ENCODE measurements at places on chromosomes 2 and 18.

GRCh38 chr18:23226930-23227725, 91.8 kb downstream of the CABLES1 start:
- no peak for DNase-seq

DNA sequence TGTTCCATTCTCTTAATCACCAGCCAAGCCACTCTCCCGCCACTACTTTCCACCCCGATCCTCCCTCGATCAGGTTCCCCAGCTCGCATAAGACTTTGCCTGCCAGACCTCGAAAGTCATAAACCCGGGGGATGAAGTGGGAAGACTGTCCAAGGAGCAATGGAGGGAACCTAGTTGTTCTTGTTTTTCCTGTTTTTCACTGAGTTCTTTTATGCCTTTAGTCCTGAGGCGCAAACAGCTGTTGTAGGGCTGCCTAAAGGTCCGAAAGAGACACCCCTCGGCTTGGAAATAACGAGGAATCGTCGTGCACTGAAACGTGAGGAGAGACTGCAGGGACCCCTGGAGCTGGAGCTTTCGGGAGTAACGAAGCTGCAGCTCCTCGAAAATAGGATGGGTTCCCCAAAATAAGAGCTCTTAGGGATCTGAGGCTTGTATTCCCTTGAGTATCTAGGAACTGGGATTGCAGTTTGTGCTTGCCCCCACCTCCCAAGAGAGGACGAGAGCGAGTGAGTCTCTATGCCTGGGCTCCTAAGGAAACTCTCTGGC, 1.7 kb upstream of the HOXD12 start:
- DNase-seq: no peak

DNA sequence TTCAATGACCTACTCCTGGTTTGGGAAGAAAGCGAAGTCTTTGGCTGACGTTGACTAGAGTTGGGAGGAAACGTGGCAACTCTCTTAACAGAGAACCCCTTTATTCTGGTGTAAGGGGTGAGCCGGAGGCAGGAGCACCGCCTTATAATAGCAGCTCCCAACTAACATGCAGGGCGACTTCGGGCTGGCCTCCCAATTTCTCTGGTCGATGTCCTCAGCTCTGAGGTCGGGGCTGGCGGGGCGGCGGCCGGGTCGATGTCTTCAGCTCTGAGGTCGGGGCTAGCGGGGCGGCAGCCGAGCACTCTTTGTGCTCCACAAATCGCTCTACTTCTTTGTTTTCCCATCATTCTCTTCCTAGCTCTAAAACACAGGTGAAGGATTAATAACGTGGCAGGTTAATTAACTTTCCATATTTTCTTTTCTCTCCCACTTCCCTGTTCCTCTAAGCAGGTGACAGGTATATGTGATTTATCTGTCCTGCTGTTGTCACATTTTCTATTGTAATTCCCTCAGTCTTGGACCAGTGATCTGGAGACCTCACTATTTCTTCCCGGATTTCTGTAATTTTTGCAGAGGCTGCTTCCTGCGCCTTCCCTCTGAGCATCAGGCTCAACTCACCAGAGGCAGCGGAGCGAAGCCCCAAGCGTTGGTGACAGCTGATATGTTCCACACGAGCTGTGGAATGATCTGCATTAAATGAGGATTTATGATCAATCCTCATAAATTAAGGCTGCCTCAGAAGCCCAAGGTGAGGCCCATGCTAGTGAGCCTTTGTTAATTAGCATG, 64.3 kb downstream of the ACKR3 start:
- DNase-seq: no peak

DNA sequence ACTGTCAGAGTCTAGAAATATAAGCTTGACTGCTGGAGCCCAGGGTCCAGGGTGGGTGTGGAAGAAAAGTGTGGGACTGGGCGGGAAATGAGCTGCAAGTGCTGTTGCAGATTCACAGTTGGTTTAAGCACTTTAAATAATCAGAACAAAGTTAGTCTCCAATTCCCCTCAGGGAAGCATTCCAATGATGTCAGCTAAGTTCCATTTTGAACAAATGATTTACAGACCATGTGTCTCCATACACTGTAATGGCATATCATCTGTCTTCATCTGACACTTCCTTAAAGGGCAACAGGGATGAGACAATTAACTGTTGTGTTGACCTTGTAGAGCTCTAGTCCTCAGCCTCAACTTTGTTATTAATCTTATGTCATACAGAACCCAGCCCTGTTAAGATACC, 31.5 kb upstream of the REG3A start:
- no peak for DNase-seq

- DNase-seq: no peak
Observed at GRCh38 chr18:58128381-58129374, 84.7 kb downstream of the NEDD4L start.

GRCh38 chr2:55151733-55152433, 80.2 kb downstream of the CLHC1 start:
- DNase-seq: no peak

DNA sequence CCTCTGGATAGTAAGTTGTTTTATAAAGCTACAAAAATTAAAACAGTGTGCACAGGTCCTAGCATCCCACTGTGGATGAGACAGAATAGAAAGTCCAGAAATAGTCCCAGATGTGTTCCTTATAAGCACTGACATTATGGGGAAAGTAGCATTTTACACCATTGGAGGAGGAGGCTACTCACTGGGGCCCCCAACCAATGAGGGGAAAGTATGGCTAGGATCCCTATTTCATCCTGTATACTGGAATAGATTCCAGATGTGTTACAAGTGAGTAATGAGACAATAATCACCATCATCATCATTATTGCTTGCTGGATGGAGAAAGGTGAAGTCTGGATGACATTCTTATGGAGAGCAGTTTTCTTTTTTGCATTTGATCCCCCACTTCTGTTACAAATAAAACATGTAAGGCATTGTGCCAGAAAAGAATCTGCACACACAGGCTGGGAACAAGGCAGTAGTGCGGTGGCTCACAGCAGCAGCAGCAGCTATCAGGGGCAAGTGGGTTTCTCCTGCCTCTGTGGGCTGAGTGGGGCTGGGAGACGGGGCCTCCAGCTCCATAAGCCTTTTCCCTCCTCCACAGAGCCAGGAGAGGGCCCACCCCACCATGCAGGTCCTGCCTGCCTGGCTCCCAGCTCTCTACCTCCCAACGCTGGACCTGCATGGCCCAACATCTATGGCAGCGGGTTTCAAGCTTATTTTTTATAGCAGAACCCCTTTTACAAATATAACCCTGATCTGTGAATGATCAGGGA, 5.0 kb downstream of the ARID5A start:
- DNase-seq: no peak

DNA sequence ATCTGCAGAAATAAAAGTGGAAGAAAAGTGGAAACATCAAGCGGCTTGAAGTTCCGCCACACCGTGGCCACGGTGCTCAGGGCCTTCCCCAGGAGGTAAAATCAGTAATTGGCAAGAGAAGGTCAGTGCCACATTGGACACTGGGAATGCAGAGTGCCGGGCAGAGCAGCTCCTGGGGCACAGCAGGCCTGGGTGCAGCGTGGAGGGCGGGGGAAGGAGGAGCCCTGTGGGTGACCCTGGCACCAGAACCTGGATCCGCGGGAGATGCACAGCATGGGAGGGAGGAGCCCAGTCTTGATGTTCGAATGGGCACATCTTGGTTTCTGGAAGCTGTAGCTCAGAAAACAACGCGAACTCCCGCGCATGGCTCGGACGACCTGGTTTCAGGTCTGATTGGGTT, 630.2 kb downstream of the GALR1 start:
- no peak for DNase-seq

DNA sequence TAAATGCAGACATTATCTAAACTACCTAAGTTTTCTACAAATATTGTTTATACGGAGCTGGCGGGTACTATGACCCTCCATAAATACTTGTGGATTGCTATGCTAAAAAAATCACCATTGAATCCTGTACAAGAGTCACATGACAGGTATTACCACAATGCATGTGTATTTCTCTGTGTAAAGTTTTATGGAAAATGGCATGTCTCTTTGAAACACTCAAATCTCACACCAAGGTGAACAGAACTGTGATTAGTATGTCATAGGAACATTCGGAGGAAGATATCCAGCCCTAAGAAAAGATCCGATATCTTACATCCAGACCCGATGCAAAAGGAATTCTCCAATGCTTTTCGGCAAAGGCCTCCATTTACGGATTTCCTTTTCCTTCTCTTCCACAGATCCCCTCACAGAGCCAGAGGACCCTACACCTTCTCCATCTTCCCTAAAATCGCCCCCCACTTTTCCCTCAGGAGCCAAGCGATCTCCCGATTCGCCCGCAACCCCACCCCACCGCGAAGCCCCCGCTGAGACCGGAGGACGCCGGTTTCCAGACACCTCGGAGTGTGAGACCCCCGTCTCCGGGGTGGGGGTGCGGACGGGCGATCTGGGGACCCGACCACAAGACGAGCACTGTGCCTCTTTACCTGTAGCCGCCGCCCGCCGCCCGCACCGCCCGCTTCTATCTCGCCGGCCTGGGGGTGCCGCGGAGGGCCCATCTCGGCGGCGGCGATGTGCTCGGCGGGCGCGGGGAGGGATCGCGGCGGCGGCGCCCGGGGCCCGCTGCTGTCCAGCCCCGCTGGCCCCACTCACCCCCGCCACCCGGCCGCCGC, 1.2 kb downstream of the SAP130 start:
- DNase-seq: no peak

GRCh38 chr2:205462681-205463345, 219.5 kb upstream of the NRP2 start:
- DNase-seq: no peak

GRCh38 chr2:181573140-181573736, 83.7 kb downstream of the CERKL start:
- no peak for DNase-seq

DNA sequence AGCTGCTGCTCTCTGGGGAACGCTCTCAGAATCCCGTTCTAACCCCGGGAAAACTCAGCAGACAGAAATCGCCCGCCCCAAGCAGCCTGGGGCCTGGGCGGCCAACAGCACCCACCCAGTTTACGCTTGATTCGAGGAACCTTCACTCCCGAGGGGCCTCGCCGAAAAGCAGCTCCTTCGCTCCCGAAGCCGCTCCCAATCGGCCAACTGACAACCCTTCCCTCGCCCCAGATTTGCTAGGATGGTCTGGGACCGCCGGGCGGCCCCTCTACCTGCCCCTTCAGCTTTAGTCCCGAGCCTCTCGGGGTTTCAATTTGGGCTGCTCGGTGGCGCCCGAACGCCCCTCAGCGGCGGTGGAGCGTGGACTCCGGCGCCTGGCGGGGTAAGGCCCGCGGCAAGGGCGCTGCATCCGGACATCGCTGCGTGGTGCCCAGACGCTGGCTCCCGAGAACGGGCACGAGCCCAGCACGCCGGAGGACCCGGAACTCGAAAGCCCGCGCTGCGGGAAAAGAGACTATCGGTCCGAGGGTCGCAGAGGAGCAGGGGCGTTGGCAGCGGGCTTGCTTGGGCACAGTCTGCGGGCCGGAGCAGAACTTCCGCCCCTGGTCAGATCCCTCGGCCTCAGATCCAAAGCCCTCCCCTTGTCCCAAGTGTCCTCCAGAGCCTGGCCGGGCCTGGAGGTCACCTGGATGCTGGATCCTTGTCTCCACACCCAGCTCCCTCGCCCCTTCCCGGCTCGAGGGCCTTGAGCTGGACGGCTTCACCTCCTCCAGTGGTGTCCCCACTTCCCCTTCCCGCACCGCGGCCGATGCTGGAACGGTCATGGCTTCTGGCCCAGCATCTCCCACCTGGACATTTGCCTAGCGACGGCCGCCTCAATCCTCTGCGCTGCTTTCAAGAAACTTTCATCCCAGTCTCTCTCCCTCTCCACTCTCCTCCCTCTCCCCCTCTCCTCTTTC, 3.0 kb upstream of the OTX1 start:
- no peak for DNase-seq

DNA sequence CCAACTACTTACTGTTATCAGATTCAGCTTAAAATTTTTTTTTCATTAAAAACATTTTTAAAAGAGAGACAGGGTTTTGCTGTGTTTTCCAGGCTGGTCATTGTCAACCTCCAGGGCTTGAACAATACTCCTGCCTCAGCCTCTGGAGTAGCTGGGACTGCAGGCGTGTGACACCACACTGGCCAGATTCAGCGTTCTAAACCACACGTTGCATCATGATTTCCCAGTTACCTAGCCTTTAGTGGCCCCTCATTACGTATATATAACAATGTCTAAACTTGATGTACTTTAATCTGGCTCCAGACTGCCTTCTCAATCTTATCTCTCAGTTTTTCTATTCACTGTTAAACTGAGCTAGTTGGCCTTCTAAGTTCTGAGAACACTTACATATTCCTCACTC, 89.6 kb downstream of the COMMD1 start:
- no peak for DNase-seq

GRCh38 chr2:47147021-47147420, 8.1 kb downstream of the STPG4 start:
- DNase-seq: no peak

GRCh38 chr2:62303788-62304187, 107.9 kb downstream of the B3GNT2 start:
- no peak for DNase-seq

DNA sequence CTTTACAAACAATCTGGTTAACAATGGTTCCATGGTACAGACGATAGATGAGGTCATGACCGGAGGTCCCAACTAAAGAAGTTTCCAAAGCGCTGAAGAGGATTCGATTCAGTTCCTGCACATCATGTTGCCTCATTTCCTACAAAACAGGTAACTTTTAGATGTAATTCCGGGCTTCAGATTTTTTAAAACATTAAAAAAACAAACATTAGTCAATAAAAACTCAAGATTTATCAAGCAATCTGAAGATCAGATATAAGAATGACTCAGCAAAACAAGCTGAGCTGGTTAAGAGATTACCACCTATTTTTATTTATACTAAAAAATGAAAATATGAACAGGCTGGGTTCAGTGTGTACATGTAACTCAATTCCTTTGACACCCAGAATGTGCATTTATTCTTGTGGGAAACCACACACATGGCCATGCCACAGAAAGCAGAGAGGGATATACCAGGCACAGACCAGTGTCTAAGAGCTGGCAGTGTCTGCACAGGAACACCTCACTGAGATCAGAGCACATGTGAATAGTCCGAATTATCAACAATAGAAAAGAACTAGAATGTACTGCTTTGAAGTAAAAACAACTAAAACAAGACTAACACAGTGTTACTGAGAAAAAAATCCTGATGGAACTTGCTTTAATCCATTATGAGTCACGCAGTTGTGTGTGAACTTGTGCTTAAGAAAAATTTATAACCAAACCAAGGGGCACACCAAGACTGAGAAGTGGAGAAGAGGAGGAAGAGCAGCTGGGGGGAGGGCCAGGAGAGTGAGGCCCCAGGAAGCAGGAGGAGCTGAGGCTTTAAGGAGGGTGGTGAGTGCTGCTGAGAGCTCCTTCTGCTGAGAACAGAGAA, 9.5 kb downstream of the USP40 start:
- no peak for DNase-seq

DNA sequence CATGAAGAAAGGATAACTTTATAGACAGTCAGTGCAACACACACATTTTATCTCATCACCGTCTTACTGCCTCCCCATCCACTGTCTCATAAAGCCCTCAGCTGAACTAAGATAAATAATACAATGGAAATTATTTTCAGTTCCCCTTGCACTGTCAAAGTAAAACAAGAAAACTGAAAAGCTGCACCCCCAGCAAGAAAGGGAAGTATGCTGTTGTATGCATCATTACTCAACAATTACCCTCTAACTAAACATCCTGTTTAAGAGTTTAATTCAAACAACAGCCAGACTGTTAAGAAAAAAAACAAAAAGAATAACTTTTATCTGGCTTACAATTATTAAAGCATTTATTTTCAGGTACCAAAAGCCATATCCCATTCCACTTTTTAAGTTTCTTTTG, 25.0 kb downstream of the MPPE1 start:
- DNase-seq: no peak

- no peak for DNase-seq
Observed at GRCh38 chr2:237650455-237650850, 23.1 kb downstream of the LRRFIP1 start.

GRCh38 chr2:17899871-17900270, 21.4 kb downstream of the KCNS3 start:
- no peak for DNase-seq

Measured in stimulated activated CD8-positive, alpha-beta memory T cell treated with anti-CD3 and anti-CD28 coated beads, Interleukin-7, amount 100 ng/mL, for 4 hours (primary cell).